ENCODE measurements at places on chromosomes 1 and 21. TPM values are rescaled to one million over a fixed set of nuclear protein-coding genes. Genes with fewer than 3 reads are reported as not detected.

The ADGRL4 gene
- 14.1 TPM for total RNA-seq

The C4BPA gene
- total RNA-seq: not detected

The CELA2B gene
- not detected for total RNA-seq

The SPRR1B gene
- not detected for total RNA-seq

The SPRR5 gene
- not detected for total RNA-seq

The SHISA4 gene
- total RNA-seq: 162 TPM

The S100A7 gene
- total RNA-seq: not detected

The ATP6V1G3 gene
- not detected for total RNA-seq

The AMPD1 gene
- total RNA-seq: not detected

The MYOC gene
- 0.72 TPM for total RNA-seq

The NR1I3 gene
- not detected for total RNA-seq

The DNAH14 gene
- total RNA-seq: 2.8 TPM

The SLAMF1 gene
- total RNA-seq: not detected

DNA sequence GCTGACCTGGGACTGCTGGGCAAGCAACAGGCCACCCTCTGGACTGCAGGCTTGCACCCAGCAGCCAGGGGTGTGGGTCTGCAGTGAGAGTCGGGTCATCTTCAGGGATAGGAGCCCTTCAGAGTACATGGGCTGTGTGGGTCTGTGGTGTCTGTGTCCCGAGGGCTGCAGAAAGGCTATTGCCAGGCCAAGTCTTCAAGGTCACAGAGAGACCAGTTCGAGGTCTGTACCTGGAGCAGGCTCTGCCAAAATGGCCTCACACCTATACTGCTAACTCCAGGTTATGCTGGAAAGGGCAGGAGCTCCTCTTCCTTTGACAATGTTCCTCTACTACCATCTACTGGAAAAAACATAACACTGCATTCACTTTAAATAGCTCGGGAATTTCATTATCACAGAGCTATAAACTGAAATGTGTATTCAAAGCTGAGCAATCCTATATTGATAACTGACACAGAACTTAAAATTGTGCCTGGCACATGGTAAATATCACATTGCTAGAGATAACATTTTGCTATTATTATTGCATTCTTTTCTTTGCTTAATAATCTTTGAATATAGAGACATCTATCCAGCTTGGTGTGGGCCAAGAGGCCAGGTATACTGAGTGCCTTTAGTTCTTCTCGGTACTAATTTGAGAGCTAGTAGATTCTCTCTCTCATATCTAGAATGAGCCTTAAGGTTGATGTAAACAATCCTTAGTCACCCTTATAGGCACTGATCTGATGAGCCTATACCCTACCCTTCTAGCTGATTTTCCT is 6.9 kb upstream of the DNAH14 start:
- DNase-seq: no peak

GRCh38 chr1:76723949-76724348 is 143.3 kb upstream of the ST6GALNAC5 start:
- no peak for DNase-seq

DNA sequence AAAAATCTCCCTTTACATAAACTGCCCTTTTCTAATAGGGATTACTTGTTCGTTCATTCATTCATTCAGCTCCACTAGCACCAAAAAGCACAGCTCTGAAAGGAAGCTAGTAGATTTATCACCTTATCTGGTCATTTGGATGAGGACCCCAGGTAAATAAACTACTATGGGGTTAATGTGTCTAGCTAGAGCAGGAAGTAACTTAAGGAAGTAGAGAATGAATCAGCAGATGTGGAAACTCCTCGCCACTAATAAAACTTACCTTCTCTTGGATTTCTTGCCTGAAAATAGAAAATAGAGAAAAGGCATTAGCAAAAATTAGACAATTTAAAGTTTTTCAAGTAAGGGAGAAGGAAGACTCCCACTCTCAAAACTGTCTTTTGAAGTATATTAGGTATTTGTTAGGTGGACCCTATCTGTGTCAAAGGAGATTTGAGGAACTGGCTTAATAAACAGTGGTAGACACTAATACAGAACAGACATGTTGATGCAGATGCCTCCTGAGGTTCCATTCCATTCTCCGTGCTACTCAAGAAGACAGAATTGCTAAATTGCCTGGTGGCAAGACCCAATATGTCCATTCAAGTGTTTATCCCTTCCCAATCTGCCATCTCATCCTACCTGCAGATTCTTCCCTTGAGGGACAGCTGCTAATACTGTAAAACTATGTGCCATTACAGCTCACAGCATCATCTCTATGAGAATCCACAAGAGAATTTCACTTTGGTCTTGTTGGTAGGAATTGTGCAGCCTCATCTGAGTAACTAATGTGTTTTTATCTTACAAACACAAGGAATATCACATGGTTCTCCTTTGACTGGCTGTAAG is 14.9 kb downstream of the SELL start:
- DNase-seq: no peak

DNA sequence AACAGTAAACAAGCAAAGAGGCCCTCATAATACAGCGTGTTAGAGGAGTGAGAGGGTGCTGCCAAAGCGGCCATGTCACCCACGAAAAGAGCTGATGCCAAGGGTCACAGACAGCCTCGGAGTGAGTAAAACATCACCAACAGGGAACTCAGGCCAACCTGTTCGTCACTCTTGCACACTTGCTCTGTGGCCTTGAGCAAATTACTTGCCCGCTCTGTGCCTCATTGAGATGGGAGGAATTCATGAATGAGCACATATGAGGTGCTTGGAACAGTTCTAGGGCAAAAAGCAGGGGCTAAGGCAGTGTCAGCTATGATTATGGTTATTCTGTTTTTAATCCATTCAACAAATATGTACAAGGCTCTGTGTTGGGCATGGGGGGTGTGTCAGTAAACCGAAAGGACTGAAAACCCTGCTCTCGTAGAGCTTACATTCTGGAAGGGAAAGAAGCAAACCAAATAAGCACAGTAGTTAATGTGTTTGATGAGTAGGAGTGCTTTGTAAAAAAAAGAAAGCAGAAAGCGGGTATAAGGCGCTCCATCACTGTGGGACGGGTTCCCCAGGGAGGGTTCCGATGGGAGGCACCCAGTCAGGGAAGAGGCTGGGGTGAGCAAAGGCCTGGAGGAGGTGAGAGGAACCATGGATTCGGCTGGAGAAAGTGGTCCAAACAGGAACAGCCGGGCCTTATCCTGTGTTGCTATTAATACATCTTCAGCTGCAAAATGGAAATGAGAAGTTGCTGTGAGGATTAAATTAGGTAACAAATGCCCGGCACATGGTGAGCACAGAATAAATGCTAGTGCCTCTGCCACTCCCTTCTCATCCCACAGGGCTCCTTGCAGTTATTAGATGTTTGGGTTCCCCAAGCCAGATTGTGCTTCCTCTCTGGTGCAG is 39.5 kb upstream of the RD3 start:
- no peak for DNase-seq

GRCh38 chr1:56551691-56552090 is 27.7 kb downstream of the PLPP3 start:
- no peak for DNase-seq

DNA sequence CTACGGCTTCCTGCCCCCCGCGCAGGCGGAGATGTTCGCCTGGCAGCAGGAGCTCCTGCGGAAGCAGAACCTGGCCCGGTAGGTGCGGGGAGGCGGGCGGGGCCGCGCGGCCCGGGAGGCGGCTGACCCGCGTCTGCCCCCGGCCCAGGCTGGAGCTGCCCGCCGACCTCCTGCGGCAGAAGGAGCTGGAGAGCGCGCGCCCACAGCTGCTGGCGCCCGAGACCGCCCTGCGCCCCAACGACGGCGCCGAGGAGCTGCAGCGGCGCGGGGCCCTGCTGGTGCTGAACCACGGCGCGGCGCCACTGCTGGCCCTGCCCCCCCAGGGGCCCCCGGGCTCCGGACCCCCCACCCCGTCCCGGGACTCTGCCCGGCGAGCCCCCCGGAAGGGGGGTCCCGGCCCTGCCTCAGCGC is 16.6 kb downstream of the NOC2L start:
- no peak for DNase-seq

GRCh38 chr1:207309745-207310273 is 11.7 kb upstream of the CD55 start:
- DNase-seq: no peak

DNA sequence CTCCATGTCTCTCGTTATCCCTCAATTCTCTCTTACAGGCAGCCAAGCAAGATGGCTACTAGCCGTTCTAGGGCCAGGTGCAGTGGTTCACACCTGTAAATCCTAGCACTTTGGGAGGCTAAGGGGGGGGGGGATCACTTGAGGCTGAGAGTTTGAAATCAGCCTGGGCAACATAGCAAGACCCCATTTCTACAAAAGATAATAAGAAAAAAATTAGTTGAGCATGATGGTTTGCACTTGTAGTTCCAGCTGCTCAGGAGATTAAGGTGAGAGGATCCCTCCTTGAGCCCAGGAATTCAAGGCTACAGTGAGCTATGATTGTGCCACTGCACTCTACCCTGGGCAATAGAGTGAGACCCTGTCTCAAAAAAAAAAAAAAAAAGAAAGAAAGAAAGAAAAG is 80.4 kb downstream of the NKAIN1 start:
- DNase-seq: no peak

DNA sequence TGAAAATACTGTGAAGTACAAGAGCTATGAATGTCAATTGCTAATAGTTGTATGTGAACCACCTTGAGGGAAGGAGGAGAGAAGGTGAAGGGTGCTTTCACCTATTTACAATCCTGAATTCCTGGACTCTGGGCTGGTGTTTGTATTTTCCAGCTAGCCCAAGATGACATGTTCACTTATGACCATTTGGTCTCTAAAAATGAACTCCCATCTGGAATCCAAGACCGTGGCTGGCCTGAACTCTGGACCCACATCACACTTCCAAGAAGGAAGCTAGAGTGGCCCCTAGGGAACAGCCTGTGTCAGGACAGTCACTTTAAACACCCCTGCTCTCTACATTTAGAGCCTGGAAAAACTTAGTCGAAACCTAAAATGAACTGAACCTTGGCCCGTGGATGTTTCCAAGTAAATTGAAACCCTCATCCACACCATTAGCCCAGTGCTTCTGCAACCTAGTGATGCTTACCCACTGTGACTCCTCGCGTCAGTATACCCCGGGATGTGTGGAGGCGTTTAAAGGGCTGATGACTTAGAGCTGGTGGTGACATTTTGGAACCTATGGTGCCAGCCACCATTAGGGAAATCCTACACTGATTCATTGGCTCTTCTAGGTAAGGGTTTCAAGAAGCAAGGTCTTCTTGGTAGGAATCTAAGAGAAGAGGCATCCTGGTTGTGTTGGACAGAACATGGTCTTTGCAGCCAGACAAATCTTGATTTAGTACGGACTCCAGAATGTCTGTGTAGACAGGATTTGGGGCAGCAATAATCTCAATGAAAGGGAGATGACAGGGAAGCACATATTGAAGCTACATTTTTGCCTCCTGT is 171.5 kb upstream of the IRF2BP2 start:
- DNase-seq: peak; percentile 58

DNA sequence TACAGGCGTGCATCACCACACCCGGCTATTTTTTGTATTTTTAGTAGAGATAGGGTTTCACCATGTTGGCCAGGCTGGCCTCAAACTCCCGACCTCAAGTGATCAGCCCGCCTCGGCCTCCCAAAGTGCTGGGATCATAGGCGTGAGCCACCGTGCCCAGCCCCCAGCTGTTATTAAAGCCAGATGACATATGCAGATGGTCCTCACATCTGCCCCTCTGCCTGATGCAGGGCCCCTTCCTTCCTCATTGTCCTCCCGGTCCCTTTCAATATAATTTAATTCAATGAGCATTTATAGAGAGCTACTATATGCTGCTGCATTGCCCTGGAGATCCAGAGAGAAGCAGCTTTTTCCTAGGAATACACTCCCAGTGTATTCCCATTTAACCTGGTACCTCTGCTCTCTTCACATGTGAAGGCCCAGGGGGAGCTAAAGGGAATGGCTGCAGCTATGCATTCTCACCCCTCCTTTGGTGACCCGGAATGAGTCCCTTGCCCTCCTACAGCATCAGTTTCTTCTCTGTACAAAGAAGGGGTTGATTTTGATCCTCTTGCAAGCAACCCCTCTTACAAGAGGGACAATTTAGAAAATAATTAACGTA is 55.6 kb downstream of the L1TD1 start:
- no peak for DNase-seq

DNA sequence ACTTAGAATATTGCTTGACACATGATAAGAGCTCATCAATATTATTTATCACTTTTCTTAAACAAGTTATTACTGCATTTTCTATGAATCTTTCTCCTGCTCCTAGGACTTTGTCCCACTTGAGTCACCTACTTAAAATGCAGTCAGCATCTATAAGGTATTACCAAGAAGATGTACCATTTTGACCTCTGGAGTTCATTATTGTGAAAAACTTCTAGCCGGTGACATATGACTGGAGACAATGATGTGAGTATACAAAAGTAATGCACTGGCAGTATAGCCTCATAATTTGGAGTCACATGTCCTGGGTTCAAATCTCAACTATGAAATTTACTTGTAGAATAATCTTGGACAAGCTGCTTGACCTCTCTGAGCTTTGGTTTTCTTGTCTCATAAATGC is 278.5 kb downstream of the PLPP3 start:
- no peak for DNase-seq

DNA sequence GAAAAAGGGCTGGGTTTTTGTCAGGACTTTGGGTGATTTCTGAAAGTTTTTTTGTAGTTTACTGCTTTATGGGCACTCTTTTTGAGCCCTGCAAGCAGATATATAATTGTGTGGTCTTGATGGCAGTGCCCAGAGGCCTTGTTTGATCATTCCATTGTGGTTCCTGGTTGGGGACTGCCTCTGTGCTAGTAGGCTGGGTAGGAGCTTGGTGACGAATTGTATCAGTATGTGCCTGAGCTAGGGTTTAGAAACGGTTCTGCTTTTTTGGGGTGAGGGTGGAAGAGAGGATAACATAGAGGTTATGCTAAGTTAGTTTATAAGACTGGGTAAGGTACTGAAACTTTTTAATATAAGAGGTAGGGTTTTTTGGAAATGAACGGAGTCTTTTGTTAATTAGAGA is 139.7 kb upstream of the ETV3 start:
- DNase-seq: no peak

DNA sequence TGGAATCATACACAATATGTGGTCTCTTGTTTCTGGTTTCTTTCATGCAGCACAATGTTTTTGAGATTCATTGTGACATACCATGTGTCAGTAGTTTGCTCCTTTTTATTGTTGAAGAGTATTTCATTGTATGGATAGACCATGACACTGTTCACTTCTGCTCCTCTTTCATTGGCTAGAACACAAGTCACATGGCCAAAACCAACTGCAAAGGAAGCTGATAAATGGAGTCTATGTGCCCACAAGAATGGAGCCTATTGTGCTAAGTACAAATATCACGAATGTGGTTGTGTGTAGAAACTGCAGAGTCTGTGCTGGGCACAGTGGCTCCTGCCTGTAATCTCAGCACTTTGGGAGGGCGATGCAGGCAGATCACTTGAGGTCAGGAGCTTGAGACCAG is 28.6 kb upstream of the FNBP1L start:
- no peak for DNase-seq

GRCh38 chr1:90193116-90193515 is 198.2 kb downstream of the ZNF326 start:
- DNase-seq: no peak

- DNase-seq: no peak
These were observed 195.6 kb upstream of the CAMK1G start for GRCh38 chr1:209387969-209388329.

- no peak for DNase-seq
These were observed 174.4 kb upstream of the FGGY start for GRCh38 chr1:59122527-59122926.

Data from heart left ventricle (tissue), 16 donors.